Activated CD4-positive, alpha-beta T cell treated with anti-CD3 and anti-CD28 coated beads, Interleukin-2, amount 10 ng/mL, durations not matched to agents 7 days and 5 days (primary cell): ENCODE measurements at places on chromosomes 12 and 14. TPM values are rescaled to one million over a fixed set of nuclear protein-coding genes. Genes with fewer than 3 reads are reported as not detected.

- H3K4me3 ChIP-seq: no peak overlapping the region
- peaks cover 5% of the 10 kb centered on the region for H3K36me3 ChIP-seq
- peaks cover 12% of the 10 kb centered on the region for H3K4me1 ChIP-seq
- no peaks in the 10 kb centered on the region for H3K27me3 ChIP-seq
- DNase-seq: no peak
Observed at GRCh38 chr14:67392123-67392522, 19.8 kb downstream of the PLEK2 start.

DNA sequence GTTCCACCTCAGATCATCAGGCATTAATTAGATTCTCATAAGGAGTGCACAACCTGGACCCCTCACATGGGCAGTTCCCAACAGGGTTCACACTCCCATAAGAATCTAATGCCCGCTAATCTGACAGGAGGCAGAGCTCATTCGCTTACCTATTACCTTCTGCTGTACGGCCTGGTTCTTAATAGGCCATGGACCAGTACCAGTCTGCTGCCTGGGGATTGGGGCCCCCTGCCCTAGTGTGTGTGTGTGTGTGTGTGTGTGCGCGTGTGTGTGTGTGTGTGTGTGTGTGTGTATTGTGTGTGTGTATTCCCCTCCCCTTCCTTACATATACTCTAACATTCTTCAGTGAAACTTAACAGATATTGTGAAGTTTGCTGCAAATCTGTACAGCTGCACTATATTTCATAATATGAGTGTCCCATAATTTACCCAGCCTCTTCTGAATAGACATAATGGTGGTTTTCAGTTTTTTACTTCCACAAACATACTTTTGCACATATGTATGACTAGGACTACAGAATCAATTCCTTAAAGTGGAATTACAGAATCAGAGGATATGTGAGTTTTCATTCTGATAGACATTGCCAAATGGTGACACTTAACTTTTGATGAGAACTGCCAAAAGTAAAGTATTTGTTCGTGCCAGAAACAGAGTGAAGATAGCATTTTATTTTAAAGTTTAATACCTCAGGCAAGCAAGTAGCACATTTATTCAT, 205.2 kb upstream of the EEA1 start:
- no peak overlapping the region for H3K27ac ChIP-seq
- peaks cover 19% of the 10 kb centered on the region for H3K4me1 ChIP-seq
- no peak for DNase-seq
- no peaks in the 10 kb centered on the region for H3K27me3 ChIP-seq

Gene STAC3
- 5.2 TPM for total RNA-seq

- peak overlapping the region; percentile 92 for H3K27ac ChIP-seq
- H3K4me1 ChIP-seq: peaks cover 84% of the 10 kb centered on the region
- H3K4me3 ChIP-seq: peak overlapping the region; percentile 44
- no peaks in the 10 kb centered on the region for H3K27me3 ChIP-seq
- peaks cover 34% of the 10 kb centered on the region for H3K36me3 ChIP-seq
Observed at GRCh38 chr14:69635981-69636639, 24.7 kb downstream of the SUSD6 start.

Gene AKAP5
- 0.99 TPM for total RNA-seq

DNA sequence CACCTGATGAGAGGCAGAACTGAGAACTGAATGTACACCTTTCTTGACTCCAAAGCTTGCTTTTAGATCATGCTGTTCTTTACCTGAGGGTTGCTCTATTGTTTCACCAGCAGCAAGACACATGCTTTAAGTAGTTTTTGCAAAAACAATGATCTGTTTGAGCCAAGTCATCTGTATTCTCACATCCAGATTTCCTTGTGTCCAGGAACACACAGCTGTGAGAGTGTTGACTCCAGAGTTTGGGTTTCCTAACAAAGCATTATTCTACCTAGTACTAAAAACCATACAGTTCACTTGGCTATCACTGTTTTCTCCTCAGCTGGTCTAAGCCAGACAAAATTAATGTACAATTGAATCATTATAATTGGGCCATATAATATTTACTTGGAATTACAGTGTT, 120.4 kb downstream of the STAB2 start:
- H3K36me3 ChIP-seq: no peaks in the 10 kb centered on the region
- H3K27ac ChIP-seq: no peak overlapping the region
- no peaks in the 10 kb centered on the region for H3K4me1 ChIP-seq
- DNase-seq: no peak
- peaks cover 12% of the 10 kb centered on the region for H3K27me3 ChIP-seq
- no peak overlapping the region for H3K4me3 ChIP-seq

DNA sequence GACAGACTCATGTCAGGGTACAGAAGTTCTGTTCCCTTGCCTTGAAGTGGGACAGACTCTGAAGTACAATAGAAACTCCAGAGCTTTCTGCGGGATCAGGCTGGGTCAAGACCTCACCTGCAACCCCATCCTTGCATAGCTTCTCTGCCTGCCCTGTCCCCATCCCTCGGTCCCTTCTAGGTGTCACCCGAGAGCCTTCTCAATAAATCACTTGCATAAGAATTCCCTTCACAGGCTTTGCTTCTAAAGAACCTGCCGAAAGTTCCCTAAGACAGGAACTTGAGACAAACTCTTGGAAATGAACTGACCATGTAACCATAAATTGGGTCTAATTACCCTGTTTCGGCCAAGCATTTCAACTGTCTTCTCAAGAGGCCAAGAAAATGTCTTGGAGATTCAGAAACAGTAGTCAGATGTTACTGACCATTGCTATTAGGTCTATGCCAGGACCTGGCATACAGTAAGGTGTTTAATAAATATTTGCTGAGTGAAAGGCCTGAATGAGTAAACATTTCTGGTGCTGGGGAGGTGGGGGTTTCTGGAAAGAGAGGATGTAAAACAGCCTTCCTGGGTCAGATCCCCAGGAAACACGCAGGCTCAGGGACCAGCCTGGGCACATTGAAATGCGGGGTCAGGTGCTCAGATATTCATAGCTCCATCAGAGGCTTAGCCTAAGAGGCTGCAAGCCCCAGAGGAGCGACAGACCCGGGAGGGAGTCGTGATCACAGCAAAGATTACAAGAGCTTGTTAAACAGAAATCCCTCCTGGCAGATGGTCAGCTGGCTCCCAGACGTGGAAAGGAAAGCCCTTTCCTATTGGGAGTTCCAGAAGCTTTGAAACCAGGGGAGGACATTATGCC, 226.2 kb upstream of the LHX5 start:
- DNase-seq: no peak
- peaks cover 10% of the 10 kb centered on the region for H3K27me3 ChIP-seq
- H3K4me3 ChIP-seq: no peak overlapping the region

GRCh38 chr14:32697114-32697513, 241.6 kb upstream of the NPAS3 start:
- H3K27ac ChIP-seq: no peak overlapping the region
- H3K36me3 ChIP-seq: no peaks in the 10 kb centered on the region
- DNase-seq: no peak
- H3K4me1 ChIP-seq: no peaks in the 10 kb centered on the region
- no peaks in the 10 kb centered on the region for H3K27me3 ChIP-seq

Gene ALG10
- total RNA-seq: 21.4 TPM

DNA sequence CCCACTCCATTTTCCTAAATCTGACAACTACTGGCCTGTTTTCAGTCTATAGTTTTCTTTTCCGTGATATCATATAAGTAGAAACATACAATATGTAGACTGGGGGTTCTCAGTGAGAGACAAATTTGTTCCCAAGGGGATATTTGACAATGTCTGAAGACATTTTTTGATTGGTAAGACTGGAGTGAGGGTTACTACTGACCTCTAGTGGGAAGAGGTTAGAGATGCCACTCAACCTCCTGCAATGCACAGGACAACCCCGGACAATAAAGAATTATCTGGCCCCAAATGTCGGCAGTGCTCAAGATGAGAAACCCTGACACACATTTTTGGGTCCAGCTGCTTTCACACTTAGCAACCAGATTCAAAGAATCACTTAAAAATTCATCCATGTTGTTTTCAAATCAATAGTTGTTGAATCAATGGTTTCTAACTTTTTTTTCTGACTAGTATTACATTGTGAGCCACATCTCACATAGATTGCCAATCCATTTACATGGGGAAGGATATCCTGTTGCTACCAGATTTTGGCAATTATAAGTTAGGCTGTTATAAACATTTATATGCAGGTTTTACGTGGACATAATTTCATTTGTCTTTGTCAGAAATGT, 307.1 kb downstream of the RPL10L start:
- H3K27me3 ChIP-seq: no peaks in the 10 kb centered on the region
- H3K27ac ChIP-seq: no peak overlapping the region
- H3K4me3 ChIP-seq: no peak overlapping the region
- H3K4me1 ChIP-seq: no peaks in the 10 kb centered on the region
- no peak for DNase-seq

GRCh38 chr12:95462081-95462480, 11.9 kb upstream of the METAP2 start:
- H3K36me3 ChIP-seq: no peaks in the 10 kb centered on the region
- DNase-seq: no peak
- no peak overlapping the region for H3K27ac ChIP-seq
- no peak overlapping the region for H3K4me3 ChIP-seq

DNA sequence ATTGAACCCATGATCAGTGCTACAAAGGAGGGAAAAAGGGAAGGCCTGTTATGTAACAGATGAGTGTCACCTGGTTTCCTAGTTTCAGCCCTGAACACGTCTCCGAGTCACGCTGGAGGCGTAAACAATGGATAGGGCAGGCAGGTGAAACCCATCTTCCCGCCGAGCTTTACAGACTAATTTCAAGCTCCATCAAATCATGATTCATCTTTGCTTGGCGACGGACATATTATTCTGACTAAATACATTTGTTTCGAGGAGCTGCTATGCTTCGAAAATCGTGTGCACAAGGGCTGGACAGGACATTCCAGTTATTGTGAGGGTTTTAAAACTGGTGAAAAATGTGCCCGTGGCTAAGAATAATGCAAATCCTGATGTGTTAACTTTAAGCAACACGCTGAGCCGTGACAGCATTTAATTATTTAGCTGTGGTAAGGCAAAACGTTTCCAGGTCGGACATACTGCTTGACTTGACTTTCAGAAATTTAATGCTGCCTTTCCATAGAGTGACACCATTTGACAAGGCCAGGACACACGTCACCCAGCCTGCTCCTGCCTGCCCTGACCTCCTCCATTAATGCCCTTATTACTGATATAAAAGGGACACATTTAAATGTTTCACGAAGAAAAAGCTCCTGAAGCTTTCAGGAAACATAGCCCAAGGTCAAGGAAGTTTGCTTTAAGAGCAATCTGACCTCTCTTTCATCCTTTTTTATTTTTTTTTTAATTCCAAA, 1203.5 kb upstream of the TMEM132C start:
- H3K4me1 ChIP-seq: no peaks in the 10 kb centered on the region
- no peak overlapping the region for H3K27ac ChIP-seq
- H3K27me3 ChIP-seq: no peaks in the 10 kb centered on the region
- H3K4me3 ChIP-seq: no peak overlapping the region

Gene CFAP54
- total RNA-seq: 0.23 TPM

DNA sequence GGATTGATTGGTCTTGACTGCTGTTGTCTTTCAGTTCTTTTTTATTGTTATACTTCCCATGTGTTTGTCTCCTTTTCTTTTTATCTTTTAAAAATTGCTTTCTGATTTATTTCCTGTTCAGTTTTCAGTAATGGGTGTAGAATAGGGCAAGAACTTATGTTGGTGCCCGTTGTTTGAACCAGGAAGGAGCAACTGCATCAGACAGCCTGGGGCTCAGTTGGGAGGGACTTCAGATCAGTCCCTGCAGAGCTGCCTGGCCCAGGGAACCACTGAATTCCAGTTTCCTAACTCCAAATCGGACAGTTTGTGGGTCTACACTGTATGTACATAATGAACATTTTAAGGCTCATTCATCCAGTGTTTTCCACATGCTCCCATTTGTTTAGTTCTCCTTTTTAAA, 64.9 kb downstream of the FBXO34 start:
- peak overlapping the region; percentile 2 for H3K4me3 ChIP-seq
- peaks cover 79% of the 10 kb centered on the region for H3K4me1 ChIP-seq
- peaks cover 18% of the 10 kb centered on the region for H3K36me3 ChIP-seq

GRCh38 chr14:105069871-105070759, 4.9 kb upstream of the GPR132 start:
- H3K4me1 ChIP-seq: peaks cover 50% of the 10 kb centered on the region
- H3K36me3 ChIP-seq: peaks cover 2% of the 10 kb centered on the region
- no peak for DNase-seq
- no peak overlapping the region for H3K4me3 ChIP-seq
- peaks cover 7% of the 10 kb centered on the region for H3K27me3 ChIP-seq

DNA sequence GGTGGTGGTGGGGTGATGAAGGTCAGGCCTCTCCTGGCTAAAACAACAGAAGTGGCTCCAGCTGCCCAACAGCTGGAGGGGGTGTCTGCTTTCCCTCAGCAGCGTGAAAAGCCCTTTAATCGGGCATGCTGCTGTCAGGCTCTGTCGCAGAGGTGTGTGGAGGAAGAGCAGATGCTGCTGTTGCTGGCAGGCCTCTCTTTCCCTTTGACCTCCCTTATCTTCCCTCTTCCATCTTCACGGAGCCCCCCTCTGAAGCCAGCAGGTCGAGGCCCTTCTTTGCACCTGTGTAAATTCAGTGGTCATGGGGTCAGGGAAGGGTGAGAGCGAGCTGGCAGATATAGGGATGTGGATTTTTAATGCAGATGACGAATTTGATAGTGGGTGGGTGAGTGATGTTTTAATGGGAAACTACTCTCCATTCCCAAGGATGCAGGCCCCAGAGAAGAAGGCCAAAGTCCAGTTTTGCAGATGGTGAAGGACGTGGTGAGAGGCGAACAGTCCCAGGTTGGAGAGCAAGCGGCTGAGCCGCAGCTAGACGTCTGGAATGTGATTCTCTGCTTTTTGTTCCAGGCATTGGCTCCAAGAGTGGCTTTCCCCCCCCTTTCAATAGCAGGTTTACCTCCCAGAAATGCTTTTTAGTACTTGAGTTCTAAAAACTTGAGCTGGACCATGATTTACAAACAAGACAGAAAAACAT, 64.0 kb downstream of the SMOC1 start:
- peaks cover 11% of the 10 kb centered on the region for H3K27me3 ChIP-seq
- no peak overlapping the region for H3K27ac ChIP-seq
- no peak for DNase-seq
- no peaks in the 10 kb centered on the region for H3K4me1 ChIP-seq
- H3K4me3 ChIP-seq: no peak overlapping the region

DNA sequence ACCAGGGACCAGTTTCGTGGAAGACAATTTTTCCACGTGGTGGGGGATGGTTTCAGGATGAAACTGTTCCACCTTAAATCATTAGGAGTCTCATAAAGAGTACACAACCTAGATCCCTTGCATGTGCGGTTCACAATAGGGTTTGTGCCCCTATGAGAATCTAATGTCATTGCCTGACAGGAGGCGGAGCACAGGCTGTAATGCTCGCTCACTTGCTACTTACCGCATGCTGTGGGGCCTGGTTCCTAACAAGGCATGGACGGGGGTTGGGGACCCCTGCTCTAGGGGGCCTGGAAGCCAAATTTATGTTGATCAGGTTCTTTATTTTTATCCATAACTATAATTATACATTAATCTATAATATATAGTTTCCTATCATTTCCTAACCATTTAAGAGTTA, 315.3 kb downstream of the MED13L start:
- no peaks in the 10 kb centered on the region for H3K27me3 ChIP-seq
- DNase-seq: no peak
- peaks cover 58% of the 10 kb centered on the region for H3K36me3 ChIP-seq
- no peak overlapping the region for H3K27ac ChIP-seq
- H3K4me1 ChIP-seq: peaks cover 53% of the 10 kb centered on the region
- H3K4me3 ChIP-seq: no peak overlapping the region

- H3K4me3 ChIP-seq: no peak overlapping the region
- no peak for DNase-seq
- H3K27me3 ChIP-seq: no peaks in the 10 kb centered on the region
- H3K4me1 ChIP-seq: peaks cover 8% of the 10 kb centered on the region
- no peaks in the 10 kb centered on the region for H3K36me3 ChIP-seq
- no peak overlapping the region for H3K27ac ChIP-seq
Observed at GRCh38 chr12:95204141-95204866, 13.0 kb downstream of the FGD6 start.

- no peak overlapping the region for H3K27ac ChIP-seq
- no peak overlapping the region for H3K4me3 ChIP-seq
- peaks cover 20% of the 10 kb centered on the region for H3K27me3 ChIP-seq
- DNase-seq: no peak
- no peaks in the 10 kb centered on the region for H3K36me3 ChIP-seq
- no peaks in the 10 kb centered on the region for H3K4me1 ChIP-seq
Observed at GRCh38 chr14:54207075-54207474, 189.7 kb upstream of the CDKN3 start.
